Activated CD4-positive, CD25-positive, alpha-beta regulatory T cell treated with anti-CD3 and anti-CD28 coated beads, Interleukin-2, amount 50 U/mL, for 72 hours (primary cell): ENCODE measurements at places on chromosomes 11 and 22.

DNA sequence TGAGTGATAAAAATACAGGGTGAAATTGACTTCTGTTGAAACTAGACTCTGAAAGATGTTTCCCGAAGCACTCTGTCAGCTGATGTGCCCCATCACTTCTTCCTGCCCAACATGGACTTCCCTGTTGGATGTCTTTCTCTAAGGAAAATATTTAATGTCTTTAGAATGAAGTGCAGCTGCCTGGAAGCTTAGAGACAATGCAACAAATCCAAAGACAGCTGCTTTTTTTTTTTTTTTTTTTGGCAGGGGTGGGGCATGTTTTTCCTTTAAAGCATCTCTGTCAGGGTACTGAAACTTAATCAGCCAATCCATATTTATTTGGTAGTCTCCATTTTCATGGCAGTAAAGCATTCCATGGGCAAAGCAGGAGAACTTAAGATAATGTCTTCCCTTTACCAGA is 5.9 kb downstream of the JAM3 start:
- DNase-seq: no peak

GRCh38 chr11:26507229-26507628 is 64.8 kb downstream of the MUC15 start:
- no peak for DNase-seq

DNA sequence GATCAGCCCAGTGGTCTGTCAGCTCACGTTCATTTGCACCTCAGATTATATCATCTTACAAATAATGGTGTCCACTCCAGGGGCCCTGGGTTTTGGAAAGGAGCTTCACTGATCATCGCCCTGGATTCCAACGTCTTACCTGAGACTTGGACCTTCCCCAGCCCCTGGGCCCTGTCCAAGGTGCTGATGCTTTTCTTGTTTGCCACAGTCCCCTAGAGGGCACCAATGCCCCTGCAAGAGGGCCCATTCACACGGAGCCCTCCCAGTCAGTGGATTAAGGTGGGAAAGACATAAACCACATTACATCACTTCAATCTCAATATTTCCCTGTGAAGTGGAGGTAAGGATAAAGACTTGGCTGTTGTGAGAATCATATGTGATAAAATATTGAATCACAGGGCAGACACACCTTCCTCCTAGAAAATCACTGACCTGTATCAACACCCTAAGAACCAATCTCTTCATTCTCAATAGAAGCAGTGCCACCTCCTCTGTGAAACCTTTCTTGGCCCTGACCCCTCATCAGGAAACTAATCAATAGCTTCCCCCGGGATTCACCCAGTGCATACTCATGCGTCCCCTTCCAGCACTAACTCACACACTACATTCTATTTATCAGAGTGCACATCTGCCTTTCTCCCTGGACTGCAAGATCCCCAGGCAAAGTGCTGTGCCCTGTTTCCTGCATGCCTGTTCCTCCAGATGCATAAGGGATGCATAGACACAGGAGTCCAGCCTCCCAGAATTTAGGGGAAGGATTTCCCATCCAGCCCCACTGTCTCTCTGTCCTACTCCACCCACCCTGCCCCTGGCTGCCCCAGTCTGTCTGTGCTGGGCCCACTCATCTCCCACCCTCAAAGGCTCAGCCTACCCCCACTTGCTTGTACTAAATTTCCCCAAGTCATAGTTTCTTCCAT is 167.0 kb downstream of the BUD13 start:
- no peak for DNase-seq

GRCh38 chr11:96863520-96863919 is 473.7 kb downstream of the JRKL start:
- DNase-seq: no peak

GRCh38 chr22:32808038-32808445 is 6.5 kb downstream of the TIMP3 start:
- no peak for DNase-seq

GRCh38 chr22:45349916-45350315 is 40.2 kb downstream of the FAM118A start:
- no peak for DNase-seq

GRCh38 chr11:112016765-112017376 is 8.3 kb upstream of the DLAT start:
- no peak for DNase-seq

DNA sequence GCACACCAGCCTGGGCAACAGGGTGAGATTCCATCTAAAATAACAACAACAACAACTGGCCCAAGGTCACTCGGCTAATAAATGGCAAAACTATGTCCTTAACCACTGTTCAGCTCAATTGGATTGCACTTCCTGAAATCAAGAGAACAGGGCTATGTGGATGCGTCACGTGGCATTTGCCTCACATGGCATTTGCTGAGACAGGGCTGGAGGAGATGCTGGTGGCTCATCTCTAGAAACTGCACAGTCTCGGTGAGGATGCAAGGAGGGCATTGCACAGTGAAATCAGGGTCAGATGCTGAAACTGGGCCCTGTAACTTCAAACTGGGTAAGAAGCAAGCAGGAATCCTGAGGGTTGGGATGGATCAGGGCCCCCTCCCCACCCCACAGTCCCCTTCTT is 171.9 kb downstream of the BUD13 start:
- DNase-seq: no peak

- no peak for DNase-seq
These were observed 8.1 kb downstream of the CCDC15 start for GRCh38 chr11:124961972-124962609.

DNA sequence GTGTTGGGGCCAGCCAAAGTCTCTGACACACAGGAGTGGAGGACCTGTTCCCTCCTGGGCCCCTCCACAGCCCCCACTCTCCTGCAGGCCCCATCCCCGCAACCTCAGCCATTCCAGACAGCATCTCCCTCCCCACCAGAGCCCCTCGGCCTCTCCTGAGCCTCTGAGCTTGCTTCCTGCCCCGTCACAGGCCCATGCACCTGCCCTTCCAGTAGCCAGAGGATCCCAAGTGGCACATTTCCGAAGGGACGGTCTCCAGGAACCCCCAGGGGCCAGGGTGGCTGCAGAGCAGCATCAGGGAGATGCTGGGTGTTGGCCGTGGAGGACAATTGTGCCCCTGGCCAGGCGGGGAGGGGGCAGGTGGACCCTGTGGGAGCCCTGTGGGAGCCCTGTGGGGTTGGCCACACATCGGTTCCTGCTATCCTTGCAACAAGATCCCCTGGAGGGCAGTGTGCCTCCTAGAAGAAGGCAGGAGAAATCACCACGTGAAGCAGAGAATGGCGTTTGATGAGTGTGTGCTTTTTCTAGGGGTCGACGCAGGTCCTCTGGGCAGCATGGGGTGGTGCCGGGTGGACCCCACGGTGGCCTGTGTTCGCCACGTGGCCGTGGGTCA is 45.3 kb upstream of the PPARA start:
- no peak for DNase-seq

- no peak for DNase-seq
These were observed 45.3 kb upstream of the ADA2 start for GRCh38 chr22:17264321-17265052.

DNA sequence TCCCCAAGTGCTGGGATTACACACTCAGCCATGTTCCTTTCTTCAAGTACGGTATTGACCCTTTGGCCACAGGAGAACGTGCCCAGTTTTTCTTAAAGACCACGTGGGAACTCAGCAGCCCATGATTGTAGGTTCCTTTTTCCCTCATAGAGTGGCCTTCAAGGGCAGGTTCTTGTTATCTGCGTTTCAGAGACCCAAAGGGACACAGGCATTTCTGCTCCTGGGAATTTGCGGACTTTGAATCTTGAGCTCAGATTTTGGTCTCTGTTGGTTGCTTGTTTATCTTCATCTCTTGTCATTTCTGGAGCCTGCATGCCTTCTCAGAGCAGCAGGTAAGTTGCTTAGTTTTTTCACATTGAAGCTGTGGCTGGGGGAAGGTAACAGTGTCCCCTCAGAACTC is 12.0 kb downstream of the MARK2 start:
- DNase-seq: no peak

- no peak for DNase-seq
These were observed 168.8 kb downstream of the GRIK4 start for GRCh38 chr11:120680322-120680721.

- no peak for DNase-seq
These were observed 194.6 kb upstream of the CARD18 start for GRCh38 chr11:105334025-105334714.

- DNase-seq: no peak
These were observed 5.7 kb upstream of the RAB1B start for GRCh38 chr11:66262696-66263095.

DNA sequence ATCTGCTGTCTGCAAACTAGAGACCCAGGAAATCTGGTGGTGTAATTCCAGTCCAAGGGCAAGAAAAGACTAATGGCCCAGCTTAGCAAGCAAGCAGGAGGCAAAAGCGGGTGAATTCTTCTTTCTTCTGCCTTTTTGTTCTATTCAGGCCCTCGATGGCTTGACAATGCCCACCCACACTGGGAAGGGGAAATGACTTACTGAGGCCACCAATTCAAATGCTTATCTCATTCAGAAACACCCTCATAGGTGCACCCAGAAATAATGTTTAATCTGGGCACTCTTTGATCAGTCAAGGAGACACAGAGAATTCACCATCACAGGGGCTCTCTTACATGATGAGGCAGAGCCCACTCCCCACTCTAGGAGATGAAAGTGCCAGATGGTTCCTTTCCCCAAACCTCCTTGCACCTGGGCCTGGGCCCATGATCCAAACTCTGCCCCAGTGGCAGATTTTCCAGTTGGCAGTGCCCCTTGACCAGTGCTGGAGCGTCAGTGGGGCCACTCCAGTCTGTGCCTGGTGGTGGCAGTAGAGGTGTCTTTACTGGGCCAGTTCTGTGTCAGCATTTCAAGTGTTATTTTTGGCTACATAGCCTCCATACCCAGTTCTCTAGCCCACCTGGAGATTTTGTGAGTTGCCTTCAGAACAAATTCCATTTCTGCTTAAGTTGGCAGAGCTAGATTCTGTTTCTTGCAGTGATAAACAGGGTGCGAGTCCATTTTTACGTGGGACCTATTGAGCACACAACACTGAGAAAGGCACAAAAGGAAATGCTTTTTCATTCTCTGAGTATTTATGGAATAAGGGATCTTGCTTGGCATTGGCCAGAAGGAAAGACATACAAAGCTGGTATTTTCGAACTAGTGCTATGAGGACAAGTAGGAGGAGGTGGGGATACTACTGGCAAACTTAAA is 7.5 kb downstream of the ELMOD1 start:
- DNase-seq: no peak

DNA sequence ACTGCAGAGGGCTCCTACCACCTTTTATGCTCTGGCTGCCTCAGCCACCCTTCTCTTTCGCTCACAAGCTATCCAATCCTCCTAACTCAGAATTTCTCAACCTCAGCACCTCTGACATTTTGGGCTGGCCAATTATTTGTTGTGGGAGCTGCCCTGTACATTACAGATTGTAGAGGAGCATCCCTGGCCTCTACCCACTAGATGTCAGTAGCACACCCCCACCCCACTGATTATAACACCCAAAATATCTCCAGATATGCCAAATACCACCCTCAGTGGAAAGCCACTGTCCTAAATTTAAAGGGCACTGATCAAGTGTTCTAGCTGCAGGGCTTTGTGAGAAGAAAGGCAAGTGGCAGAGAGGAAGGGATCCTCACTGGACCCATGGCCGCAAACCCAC is 443.1 kb downstream of the SOX6 start:
- no peak for DNase-seq

DNA sequence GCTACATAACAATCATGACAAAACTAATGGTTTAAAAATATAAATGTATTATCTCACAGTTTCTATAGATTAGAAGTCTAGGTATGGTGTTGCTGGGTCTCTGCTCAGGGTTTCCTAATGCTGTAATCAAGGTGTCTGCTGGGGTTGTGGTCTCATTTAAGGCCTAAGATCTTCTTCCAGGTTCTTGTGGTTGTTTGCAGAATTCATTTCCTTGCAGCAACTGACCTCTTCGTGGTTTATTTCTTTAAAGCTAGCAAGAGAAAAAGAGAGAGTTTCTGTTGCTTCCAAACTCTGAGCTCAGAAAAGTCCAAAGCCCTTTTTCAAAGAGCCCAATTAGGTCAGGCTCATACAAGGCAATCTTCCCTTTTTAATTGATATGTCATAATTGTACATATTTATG is 452.7 kb upstream of the CCDC179 start:
- DNase-seq: no peak

DNA sequence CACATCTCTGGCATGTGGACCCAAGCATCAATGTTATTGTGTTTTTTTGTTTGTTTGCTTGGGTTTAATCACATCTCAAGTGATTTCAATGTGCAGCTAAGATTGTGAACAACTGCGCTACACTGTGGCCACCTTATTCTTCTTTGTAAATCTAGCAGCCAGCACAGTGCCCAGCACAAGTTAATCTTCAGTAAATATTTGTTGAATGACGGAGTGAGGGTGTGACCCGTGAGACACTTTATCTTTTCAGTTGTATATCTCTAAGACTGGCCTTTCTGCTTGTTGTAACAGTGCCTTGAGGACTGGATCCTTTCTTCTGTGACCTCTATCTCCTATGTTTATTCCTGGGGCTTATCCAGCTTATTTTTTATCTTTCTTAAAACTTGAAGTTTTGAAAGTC is 21.4 kb upstream of the AMOTL1 start:
- no peak for DNase-seq

GRCh38 chr11:109507836-109508561 is 86.0 kb downstream of the C11orf87 start:
- DNase-seq: no peak

DNA sequence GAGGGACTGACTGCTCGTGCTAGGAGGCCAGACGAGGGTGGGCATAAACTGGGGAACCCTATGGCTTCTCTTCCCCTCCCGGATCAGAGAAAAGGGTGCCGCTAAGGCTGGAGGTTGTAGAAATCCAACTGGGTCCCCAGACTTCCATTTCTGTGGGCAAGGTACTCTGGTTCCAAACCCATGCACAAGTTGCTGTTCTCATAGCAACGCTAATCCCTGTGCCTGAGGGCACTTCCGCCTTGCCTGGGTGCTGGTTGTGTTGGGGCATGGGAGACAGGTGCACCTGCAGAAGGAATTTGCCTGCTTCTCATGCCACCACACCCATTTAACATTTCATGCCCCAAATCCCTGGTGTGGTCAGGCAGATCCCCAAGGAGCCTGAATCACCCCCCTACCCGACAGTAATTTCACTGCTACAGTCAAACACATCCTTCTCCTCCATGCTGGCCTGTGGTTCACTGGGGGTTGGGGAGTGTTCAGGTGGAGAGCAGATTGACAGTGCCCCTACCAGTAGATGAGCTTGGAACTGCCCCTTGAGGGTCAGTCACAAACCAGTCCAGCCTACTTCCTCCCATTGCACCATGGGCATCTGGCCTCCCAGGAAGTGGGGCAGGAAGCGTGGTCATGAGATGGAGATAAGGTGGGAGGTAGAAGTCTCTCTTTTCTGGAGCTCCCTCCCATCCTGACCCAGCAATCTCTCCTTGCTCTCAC is 1.2 kb downstream of the C2CD2L start:
- DNase-seq: peak; percentile 46

DNA sequence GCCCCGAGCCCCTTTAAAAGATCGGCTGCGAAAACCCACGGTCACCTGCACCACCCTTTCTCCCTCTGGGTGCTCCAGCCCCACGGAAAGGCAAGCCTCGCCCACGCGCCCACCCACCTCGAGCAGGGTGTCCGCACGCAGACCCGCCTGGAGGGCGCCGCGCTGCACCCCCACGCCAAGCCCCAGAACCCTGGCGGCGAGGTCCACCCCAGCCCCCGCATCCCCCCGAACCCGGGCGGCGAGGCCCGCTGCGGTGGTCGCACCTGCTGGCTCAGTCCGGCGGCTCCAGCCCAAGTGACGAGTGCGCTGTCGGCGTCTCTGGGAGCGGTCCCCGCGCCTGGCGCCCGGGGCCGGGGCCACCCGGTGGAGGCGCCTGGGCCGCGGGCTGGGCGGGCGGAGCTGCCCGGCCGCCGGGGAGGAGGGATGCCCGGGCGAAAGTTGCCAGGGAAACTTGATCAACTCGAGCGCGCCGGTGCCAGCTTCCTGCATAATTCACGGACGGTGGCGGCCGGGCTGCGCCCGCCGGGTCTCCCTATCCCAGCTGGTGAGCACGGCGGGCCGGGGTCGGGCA is 1.1 kb downstream of the SHANK2 start:
- no peak for DNase-seq
